ENCODE measurements at places on chromosomes 2 and 18.

- no peak for DNase-seq
Observed at GRCh38 chr18:41687138-41687537, 267.9 kb upstream of the PIK3C3 start.

- DNase-seq = peak; percentile 67
Observed at GRCh38 chr18:62420513-62421209, 95.6 kb downstream of the TNFRSF11A start.

- no peak for DNase-seq
Observed at GRCh38 chr2:96909611-96910021, 39.7 kb upstream of the SEMA4C start.

DNA sequence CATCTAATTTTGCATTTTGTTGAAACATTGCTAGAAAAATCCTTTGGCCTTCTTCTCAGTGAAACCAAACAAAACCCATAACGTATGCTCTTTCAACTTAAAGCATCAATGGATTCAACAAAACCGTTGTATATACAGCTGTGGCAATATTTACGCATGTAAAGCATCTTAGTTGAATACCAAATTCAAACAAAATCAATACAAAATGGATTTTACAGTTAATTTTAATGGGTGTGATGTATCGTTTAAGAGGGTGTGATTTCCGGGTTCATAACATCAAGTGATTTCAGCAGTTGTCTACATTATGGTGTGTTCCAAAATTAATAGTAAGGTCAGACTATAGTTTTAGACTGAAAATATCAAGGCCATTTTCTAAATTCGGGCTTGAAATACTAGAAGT, 198.2 kb downstream of the TGIF1 start:
- no peak for DNase-seq

DNA sequence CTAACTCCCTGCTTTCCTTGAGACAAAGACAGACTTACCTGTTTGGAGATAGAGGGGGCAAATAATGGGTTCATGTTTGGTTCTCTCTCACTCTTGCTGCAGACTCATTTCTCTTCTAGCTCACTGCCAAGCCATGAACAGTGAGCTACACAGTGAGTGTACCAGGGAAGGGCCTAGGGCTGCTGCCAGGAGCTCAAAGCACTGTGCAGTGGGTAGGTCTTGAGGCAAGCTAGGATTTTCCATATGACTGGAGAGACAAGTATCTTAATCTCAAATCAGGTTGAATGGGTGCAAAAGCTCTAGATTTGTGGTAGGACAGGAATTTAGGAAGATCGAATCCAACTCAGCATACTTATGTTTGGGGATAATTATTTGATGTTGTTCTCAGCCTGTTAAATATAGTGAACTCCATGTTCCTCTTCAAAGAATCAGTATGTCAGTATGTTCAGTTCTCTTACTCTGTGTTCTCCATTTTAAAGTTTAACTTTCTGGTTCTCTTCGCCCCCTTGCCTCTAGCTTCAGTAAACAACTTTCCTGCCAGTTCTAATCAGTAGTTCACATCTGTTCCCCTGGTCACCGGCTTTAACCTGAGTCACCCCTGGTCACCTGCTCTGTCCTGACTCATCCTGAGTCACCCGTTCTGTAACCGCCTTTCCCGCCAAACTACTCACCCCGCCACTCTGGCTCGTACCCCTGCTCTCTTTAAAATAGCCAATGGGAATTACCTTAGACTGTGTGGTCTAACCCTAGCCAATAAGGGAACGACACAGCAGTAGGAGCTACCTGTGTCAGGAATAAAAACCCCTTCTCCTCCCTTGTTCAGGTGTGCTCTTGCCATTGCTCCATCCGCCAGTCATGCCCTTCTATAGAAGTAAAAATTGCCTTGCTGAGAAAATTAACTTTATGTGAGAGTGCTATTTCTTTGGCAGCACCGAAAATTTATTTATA, 21.9 kb downstream of the SLC25A52 start:
- DNase-seq = no peak

GRCh38 chr2:65658881-65659280, 226.5 kb upstream of the SPRED2 start:
- no peak for DNase-seq

- no peak for DNase-seq
Observed at GRCh38 chr2:190763901-190764514, 115.1 kb downstream of the NAB1 start.

- peak; percentile 26 for DNase-seq
Observed at GRCh38 chr18:46155641-46156051, 51.5 kb downstream of the HAUS1 start.
